ENCODE measurements at places on chromosomes 1 and 21. TPM values are rescaled to one million over a fixed set of nuclear protein-coding genes. Genes with fewer than 3 reads are reported as not detected.

Gene AIRE
- not detected for total RNA-seq

DNA sequence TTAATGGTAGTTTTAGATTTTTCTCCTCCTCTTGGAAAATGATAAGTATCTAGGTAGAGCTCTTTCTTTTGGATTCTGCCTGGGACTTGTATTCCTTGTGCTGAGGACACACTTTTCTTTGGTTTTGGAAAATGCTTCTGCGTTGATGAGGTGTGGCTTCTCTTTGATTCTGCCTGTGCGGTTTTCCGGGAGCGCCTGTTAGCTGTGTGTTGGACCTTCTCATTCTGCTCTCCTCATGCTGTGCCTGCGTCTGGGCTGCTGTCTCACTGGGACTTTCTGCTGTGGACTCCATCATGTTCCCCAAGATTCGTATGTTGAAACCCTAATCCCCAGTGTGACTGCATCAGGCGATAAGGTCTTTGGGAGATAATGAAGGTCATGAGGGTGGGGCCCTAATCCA lies 21.0 kb downstream of the C1orf174 start:
- DNase-seq: no peak

Gene CLCNKA
- total RNA-seq: not detected

DNA sequence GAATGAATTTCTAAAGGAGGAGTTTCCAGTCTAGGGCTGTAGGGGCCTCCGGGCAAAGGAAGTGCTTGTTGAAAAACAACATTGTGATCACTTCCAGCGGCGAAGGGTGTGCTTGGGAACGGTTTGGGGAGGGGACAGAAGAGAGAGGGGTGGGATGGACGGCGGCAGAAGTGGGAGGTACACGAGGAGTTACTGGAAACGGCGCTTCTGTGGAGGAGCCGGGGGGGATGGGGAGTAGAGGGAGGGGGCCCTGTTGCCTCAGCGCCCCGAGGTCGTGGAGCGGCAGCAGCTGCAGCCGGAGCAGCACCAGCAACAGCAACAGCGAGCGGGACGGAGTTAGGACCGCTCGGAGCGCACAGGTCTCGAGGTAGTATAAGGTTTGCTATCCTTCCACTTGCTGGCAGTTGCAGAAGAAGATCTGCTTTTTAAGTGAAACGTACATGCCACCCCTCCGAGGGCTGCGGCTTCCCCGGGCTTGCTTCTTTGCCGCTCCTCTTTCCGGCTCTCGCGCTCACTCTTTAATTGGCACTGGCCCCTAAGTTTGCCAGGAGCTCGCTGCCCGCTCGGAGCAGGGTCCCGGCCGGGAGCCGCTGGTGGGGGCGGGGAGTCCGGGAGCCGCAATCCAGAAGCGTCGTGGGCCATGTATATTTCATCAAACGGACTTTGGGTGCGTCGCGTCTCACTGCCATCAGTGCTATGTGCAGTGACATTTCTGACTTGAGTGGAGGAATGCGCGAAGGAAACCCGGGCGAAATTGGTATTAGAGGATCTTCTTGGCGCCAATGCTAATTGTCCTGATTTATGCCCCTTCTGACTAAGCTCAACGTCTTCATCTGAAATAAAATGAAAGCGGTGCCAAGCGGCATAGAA lies 771 bp upstream of the NTNG1 start:
- DNase-seq: peak; percentile 18

- DNase-seq: peak; percentile 43
Observed at GRCh38 chr1:72037745-72038343, 244.5 kb downstream of the NEGR1 start.

Gene TIE1
- total RNA-seq: under 0.01 TPM
